Stimulated activated CD4-positive, alpha-beta T cell treated with anti-CD3 and anti-CD28 coated beads, Interleukin-1b, Interleukin-23, amount 100 ng/mL, for 1 hour (primary cell): ENCODE measurements at places on chromosomes 4 and X.

DNA sequence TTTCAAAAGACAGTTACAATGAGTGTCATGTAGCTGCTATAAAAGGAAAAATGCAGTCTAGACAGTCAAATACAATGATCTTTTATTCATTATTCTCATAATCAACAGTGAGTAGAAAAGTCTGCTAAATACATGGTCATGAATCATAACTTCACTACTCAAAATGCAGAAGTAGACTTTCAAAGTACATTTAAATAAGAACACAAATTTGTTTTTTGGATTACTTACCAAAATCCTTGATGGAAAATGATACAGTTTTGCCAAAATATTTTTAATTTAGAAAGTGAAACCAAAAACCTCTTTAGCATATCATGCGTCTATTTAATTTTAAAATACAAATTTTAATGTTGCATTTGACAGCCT lies 4.9 kb downstream of the ACSL4 start:
- no peak for DNase-seq

GRCh38 chr4:33722800-33723516 lies 2521.4 kb downstream of the ARAP2 start:
- DNase-seq: no peak

GRCh38 chr4:182179105-182179504 lies 64.1 kb upstream of the TENM3 start:
- DNase-seq: no peak

GRCh38 chr4:174316954-174317353 lies 33.2 kb downstream of the CEP44 start:
- no peak for DNase-seq

DNA sequence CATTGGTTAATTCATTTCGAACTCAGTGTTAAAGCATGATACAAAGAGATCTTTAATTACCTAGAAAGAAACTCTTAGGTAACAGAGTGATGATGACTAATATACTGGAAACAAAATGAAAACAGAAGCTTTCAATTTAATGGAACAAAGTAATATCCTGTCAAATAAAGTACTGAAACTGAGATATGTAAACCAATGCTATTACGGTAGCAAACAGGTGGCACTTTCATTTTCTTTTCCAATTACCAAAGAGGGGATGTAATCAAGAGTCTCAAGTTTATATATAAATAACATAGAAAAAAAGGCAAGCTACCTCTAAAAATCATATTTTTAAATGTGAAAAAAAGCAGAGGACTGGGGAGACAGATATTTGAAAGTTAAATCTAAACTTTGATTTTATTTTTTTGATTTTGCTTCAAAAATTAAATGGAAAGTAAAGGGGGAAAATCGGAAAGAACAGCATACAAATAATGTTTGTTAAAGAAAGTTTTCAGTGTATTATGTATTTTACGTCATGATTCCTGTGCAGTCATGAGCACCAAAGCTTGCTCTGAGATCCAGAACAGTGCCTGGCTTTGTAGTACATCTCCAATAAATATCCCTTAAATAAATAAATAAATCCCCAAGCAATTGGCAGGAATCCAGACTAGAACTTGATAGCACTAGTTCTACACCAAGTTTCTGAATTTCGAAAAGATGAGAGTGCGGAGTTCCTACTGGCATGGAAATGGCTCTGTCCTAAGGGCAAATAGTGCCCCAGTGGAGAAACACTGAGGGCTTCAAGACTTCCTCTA lies 25.0 kb upstream of the RAPGEF2 start:
- DNase-seq: no peak

GRCh38 chr4:100962698-100963097 lies 384.6 kb downstream of the PPP3CA start:
- no peak for DNase-seq

DNA sequence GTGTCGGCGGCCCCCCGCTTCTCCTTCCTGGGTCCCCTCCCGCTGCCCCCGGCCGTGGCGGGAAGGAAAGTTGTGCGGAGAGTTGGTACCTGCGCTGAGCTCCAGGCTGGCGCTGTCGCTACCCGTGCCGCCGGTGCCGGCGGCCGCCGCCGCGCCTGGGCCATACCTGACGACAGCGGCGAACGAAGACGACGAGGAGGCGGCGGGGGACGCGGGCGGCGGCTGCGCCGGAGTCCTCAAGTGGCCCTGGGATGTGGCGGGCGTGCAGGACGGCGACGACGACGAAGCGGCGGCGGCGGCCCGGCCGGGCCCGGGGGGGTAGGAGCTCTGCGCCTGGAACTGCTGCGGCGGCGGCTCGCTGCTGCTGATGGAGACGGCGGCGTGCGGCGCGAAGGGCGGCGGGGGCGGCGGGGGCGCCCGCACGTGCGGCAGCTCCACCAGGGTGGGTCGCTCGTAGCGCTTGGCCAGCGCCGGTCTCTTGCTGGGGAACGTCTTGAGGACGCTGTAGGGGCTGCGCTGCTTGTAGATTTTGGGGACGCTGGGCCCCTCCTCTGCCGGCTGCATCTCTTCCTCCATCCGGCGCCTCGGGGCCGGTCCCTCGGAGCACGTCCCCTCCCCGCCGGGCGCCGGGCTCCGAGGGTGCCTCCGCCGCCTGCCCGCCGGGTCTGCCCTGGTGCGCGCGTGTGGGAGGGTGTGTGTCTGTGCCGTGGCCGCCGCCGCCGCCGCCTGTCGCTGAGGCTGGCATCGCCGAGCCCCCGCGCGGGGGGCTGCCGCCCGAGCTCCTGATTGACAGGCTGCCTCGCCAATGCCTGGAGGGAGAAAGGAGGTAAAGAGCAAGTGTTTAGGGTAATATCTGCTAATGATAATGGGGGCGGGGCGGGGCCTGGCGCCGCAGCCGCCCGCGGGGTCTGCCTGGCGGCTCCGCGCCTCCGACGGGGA lies 618 bp downstream of the BEND4 start:
- no peak for DNase-seq

DNA sequence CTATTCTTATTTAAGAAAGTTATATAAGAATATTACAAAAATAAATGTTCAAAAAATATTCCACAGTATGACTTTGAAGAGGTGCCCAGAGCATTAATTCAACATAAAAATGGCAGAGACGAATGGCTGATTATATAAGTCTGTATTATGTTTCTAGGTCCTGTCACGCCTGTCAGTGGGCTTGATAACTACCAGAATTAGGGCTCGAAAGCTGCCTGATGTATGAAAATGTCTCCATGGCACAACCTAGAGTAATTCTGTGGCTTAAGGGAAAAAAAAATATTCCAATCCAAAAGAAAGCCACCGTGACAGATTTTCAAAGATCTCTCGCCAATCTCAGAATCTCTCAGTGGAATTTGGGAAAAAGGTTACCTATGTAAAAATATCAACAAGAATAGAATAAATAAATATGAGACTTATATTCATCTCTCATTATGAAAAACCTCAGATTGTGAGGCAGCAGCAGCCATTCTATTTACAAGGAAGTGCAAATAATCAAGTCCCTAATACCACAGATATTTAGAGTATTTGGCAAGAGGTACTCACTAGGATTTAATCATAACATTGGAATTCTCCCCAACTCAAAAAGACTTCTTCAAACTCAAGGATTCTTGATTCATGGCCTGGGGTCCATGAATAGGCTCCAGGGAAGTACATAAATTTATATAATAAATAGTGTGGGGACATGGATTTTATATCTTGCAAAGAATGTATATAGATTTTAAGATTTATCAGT lies 489.1 kb upstream of the INTU start:
- no peak for DNase-seq
